ENCODE measurements at places on chromosomes 11 and 22.

- no peak for DNase-seq
Measured at GRCh38 chr22:37223965-37224551, 11.8 kb upstream of the SSTR3 start.

GRCh38 chr11:130159139-130159538, 443 bp upstream of the ST14 start:
- no peak for DNase-seq

GRCh38 chr22:46465345-46465720, 72.1 kb downstream of the CELSR1 start:
- DNase-seq, result no peak

GRCh38 chr11:44766972-44767278, 40.2 kb downstream of the TSPAN18 start:
- no peak for DNase-seq

GRCh38 chr11:22342211-22343031, 4.2 kb downstream of the SLC17A6 start:
- DNase-seq, result no peak

DNA sequence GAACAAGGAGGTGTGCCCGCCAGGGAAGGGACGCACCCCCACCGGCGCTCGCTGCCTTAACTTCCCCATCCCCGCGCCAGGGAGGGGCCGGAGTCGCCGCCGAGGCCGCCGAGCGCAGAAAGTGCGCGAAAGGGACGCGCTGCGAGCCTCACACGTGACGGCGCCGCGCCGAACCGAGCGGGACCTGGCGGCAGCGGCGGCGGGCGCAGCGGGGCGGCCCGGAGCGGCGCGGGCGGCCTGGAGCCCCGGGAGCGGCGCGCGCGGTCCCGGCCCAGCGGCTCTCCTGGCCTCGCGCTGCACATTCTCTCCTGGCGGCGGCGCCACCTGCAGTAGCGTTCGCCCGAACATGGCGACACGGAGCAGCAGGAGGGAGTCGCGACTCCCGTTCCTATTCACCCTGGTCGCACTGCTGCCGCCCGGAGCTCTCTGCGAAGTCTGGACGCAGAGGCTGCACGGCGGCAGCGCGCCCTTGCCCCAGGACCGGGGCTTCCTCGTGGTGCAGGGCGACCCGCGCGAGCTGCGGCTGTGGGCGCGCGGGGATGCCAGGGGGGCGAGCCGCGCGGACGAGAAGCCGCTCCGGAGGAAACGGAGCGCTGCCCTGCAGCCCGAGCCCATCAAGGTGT, at the start of gene SORL1:
TSS of gene SORL1 (plus strand) at position 329 of the 623 bp plus-strand sequence. CDS start at position 347, 18 bp downstream.
- no peak for DNase-seq

DNA sequence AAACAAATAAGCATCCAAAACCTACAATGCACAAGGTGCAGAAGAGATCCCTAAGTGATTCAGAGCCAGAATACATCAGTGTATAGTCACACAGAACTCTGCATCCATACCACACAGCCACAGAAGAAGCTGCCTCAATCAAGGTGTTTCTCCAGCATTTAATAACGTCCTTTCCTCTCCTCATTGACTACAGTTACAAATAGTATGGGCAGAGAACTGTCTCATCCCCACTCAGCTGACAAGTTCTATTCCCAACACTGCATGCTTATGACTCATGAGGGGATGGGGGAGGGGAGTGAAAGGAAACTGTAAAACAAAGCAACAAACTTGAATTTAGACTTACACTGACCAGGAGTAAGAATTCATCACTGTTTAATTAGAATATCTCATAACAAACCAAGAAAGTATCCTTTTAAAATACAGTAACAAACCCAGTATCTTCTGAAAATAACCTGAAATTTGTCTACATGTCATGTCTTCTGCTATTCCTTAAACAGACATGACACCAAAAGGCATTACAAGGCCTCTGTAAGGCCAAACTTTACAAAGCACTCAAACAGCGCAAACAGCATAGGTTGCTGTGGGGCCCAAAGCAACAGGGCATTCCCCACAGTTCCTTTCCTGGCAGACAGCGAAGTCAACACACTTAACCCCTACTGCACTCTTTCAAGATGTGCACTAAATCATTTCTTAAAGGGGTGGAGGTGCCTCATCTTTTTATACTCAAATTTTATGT, 29.3 kb downstream of the CELF1 start:
- DNase-seq, result no peak

GRCh38 chr11:42620796-42621195, 691.0 kb upstream of the API5 start:
- DNase-seq, result no peak

DNA sequence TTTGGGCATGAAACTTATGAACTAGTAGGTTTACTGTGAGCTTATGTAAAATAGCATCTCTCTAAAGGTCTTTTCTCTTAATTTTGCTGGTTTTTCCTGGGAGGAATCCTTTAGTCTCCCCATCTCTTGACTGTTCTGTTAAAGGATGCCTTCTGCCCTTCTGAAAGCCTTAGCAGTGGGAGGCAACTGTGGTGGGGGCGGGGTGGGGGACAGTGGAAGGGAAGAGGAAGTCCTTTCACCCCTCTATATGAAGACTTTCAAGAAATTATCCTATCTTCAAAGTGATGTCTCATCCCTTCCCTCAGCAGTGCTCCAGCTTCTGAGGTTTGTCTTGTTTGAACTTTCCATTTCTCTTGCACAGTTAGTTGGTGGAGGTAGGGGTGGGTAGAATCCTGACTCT, 73.1 kb downstream of the ELP4 start:
- DNase-seq, result no peak

GRCh38 chr11:83025267-83025704, 46.4 kb downstream of the RAB30 start:
- DNase-seq, result no peak

DNA sequence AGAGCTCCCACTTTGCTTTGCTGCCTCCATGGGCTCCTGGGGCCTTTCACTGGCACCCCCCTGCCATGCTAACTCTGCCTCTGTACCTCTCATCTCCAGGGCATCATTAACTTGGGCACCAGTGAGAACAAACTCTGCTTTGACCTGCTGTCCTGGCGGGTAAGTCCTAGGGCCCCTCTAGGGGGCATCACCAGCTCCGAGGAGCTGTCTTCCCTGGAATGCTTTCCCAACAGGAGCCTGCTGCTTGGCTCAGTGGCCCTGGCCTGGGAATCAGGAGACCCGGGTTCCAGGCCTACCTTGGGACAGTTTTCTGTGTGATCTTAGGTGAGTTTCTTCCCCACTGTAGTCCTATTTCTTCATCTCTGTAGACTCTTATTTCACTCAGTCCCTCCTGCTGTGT, 5.1 kb downstream of the ACCS start:
- no peak for DNase-seq

DNA sequence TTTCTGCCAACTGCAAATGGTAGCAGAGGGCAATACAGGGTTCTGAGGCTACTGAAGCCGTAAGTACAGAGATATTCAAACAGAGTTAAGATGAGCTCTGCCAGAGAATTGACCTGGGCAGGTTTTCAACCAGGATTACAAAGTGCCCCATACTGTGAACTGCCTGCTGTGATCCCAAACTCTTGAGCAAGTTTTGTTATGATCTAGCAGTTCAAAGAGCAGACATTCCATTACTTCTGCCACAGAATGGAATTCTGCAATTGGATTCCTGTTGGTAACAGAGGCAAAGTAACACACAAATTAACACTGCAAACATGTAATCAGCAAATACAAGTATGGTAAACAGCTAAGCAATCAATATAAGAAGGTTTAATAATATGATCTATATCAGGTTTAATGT, 31.2 kb downstream of the ALG9 start:
- no peak for DNase-seq

- no peak for DNase-seq
Measured at GRCh38 chr11:2691991-2692875, 7.6 kb downstream of the KCNQ1OT1 start.

DNA sequence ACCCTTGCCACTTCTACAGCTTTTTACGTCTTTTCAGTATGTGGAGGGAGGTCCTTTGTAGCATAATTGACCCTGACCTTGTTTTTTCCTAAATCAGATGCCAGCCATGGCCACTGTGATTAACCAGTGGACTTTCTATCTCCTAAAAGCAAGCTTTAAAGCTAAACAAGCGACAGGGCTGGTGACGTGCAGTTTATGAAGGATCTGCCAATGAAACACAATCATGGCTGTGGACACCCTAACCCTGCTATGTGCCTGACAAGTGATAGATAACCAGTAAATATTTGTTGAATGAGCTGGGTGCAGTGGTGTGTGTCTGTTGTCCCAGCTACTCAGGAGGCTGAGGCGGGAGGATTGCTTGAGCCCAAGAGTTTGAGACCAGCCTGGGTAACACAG, 64.2 kb downstream of the LIF start:
- DNase-seq, result no peak

- no peak for DNase-seq
Measured at GRCh38 chr11:104934594-104934993, 33.8 kb downstream of the CASP4 start.

DNA sequence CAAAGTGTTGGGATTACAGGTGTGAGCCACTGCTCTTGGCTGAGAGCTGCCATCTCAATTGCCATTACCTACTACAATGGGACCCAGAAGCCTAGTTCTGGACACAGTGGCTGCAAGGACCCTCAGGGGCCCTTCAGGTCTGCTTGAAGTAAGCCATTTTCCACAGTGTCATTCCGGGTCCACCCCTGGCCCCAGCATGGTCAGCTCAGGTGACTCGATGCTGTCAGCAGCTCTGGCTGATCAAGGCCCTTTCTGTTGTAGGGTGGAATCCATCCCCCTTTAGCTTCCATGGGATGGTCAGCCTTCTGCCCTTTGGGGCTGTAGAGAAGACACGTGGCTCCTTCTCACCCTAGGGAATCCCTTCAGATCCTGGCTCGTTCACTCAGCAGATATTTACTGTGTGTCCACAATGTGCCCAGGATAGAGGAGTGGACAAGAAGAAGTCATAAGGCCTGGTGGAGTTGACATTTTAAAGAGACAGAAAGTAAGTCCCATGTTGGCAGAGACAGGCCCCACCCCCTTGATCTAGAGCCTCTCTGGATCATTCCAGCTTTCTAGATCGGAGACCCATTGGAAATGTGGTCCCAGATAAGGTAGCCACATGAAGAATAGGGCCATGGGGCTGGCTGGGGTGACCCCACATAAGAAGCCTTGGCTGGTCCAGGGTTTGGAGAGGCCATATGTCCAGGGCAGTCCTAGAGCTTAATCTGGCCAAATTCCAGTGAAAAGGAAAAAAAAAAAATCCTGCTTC, 15.1 kb upstream of the KAT5 start:
- DNase-seq, result no peak

- no peak for DNase-seq
Measured at GRCh38 chr11:26297189-26297975, 34.5 kb upstream of the ANO3 start.

- DNase-seq, result no peak
Measured at GRCh38 chr11:71542879-71543777, 5.1 kb upstream of the KRTAP5-9 start.

- no peak for DNase-seq
Measured at GRCh38 chr11:12786450-12786849, 112.2 kb downstream of the TEAD1 start.

DNA sequence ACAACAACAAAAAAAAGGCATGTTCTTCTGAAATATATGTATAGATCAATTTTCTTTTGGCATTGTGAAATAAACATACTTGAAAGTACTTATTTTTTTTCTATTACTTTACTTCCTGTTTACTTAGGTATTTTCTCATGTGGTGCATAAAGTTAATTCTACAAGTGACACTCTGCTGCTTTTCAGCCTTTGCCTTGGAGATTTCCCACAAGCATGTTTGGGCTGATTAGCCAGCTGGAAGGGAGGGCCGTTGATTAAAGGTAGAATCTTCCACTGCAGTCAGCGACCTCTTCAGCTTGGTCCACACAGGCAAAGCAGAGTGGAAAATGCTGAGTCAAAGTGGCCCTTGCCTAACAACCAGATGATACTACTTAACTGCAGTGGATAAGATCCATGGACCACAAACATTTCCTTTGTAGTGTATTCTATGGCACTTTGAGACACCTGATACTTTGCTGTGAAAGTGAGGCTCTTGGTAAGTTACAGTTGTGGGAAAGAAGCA, 176.0 kb downstream of the ARHGAP42 start:
- no peak for DNase-seq

DNA sequence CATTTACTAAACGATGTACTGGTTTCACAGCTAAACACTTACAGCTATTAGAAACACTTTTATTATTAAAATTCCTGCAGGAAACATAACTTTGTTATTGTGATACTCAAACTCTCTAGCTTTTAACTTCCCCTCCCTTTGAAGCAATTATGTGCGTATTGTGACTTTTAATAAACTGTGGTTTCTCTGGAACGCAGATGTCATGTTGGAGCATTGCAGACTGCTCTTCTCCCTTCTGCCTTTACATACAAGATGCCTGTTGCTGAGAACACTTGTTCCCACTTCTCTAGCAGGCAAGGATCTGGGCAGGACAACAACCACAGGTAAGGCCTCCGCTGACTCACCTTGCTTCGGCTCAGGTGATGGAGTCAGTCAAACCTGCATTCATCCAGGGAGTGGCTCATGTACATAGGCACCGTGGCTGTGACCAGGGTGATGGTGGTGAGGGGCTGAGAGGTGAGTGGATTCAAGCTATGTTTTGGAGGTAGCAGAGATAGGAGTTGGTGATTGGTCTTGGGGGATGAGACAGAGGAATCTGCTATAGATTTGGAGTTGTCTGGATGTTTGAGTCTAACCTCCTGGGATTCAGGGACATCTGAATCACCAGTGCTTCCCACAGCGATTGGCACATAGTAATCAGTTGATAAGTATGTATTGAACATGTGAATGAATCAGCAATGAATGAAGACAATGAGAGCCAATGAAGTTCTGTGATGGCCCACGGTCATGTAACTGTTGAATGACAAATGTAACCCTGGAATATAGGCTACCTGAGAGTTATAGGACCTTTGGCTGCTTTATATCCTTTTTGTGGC, 106.0 kb downstream of the ADAMTS15 start:
- DNase-seq, result no peak

DNA sequence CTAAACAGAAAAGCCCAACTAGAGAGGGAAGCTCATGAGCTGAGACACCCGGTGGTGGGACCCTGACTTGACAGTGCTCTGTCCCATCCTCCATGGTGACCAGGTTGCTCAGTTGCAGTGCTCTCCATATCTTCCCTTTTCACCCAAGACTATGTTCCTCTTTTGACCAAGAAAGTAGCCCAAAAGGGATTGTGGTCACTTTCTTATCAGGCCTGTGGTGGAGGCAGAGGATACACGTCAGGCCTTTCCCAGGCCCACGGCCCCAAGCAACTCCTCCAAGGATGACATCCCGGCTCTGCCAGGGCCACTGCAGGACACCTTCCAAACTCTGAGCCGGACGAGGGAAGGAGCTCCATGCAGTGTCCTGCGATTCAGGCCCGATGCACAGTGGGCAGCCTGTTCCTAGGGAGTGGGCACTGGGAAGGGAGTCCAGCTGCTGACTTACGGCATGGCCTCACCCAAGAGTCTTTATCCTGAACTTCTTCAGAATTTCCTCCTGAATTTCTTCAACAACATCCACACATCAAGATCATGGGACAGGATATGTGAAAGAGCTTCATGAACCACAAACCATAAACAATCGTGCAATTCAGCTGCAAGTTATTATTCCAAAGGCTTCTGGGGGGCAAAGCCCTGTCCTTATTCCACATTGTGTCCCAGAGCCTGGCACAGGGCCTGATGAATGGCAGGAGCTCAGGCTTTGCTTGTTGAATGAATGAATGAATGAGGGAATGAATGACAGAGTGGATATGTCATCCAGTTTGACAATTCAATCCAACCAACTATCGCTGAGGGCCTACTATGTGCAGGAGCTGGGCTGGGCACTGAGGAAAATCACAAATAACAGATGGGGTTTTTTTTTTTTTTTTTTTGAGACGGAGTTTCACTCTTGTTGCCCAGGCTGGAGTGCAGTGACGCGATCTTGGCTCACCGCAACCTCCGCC, 36.0 kb upstream of the MYH9 start:
- no peak for DNase-seq

GRCh38 chr11:109077291-109077920, 344.6 kb upstream of the C11orf87 start:
- DNase-seq, result no peak

GRCh38 chr11:74037309-74037708, 28.4 kb upstream of the UCP3 start:
- DNase-seq, result no peak

All from stimulated activated CD8-positive, alpha-beta memory T cell treated with anti-CD3 and anti-CD28 coated beads, Interleukin-12 subunit alpha, Interleukin-12 subunit beta, amount 100 ng/mL, for 1 hour (primary cell).